ENCODE measurements at places on chromosomes 16 and 17.

DNA sequence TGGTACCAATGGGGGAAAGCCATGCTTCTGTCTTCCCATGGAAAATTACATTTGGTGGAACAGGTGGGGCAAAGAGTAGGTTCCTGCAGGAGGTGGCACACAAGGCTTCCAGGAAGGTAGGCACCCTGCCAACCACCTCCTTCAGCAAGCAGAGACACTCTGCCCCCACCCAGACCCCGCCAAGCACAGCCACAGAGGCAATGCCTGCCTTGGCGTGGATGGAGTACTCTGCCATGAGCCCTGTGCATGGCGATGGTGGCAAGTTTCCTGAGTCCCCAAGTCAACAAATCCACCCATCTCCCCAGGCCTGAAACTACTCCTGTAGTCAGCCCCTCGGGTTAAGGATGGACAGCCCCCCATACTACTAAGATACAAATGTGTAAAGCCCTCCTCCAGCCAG lies 119.2 kb upstream of the GNAO1 start:
- no peak for DNase-seq

GRCh38 chr17:973053-973452 lies 6.5 kb downstream of the NXN start:
- no peak for DNase-seq

DNA sequence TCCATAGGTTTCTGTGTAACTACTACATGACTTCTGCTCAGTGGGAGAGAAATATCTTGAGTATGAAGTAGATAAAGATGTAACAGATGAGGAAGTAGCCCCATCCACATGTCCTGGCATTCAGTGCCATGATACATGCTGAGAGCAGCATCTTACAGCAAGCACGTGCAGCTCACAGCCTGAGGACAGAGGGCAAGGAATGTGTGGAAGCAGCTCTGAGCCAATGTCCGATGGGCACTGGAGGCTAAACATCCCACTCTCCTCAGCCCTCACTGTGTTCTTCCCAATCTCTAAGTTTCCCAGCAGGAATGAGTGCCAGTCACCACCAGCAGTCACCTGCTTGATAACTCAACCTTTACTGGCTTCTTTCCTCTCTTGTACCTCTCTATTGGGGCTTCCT lies 40.4 kb downstream of the CFDP1 start:
- no peak for DNase-seq

DNA sequence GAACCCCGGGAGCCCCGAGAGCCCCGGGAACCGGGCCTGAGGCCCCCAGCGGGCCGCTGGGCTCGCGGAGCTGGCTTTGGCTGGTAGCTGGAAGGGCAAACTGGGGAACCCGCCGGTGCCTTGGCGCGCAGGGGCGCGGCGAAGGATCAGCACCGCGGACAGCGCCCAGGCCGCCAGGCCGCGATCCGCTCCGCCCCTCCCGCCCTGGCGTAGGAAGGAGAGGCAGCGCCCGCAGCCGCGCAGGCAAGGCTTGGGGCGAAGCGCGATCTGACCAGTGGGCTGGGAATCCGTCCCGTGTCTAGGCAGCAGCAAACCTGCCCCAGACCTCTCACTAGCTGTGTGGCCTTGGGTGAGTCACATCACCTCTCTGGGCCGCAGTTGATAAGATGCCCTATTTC lies 331 bp upstream of the CCDC92B start:
- no peak for DNase-seq

- DNase-seq: no peak
These were observed 7.5 kb downstream of the ZNF205 start for GRCh38 chr16:3119701-3120408.
